Stimulated activated CD8-positive, alpha-beta memory T cell treated with anti-CD3 and anti-CD28 coated beads, Interleukin-15, amount 100 ng/mL, for 4 hours (primary cell): ENCODE measurements at places on chromosomes 11 and 22.

DNA sequence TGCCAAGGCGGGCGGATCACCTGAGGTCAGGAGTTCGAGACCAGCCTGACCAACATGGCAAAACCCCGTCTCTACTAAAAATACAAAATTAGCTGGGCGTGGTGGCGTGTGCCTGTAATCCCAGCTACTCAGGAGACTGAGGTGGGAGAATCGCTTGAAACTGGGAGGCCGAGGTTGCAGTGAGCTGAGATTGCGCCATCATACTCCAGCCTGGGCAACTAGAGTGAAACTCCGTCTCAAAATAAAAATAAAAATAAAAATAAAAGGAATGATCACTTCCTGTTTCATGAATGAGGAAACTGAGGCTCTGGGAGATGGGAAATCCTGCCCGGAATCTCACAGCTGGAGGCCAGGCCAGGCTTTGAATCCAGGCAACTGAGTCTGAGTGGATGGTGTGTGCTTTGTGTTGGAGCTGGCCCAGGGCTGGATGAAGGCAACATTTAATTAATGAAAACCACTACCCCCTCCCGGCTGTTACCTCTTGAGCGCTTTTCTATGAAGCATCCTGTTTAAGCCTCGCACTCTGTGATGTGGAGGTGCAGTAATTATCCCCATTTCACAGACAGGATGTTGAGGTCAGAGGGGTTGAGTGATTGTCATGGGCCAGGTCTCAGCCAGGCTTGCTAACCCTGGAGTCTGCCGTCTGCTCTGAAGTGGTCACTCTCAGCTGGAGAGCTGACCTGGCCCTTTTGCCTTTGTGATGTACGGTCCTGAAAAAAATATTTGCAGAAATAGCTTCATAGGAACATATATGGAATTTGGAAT, 27.8 kb downstream of the LRP5 start:
- no peak for DNase-seq

DNA sequence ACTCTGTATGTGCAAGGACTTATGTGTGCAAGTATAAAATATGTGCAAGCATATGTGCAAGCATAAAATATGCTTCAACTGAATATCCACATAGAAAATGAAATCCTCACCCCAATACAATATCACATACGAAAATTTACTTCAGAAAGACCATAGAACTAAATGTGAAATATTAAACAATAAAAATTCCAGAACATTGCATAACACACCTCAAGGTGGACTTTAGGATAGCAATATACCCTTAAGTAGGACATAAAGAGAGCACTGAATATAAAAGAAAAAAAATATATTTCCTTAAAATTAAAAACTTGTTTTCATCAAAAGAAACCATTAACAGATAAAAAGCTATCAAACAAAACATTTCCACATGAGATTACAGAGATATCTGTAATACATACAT, 67.8 kb downstream of the FCHSD2 start:
- DNase-seq: no peak

DNA sequence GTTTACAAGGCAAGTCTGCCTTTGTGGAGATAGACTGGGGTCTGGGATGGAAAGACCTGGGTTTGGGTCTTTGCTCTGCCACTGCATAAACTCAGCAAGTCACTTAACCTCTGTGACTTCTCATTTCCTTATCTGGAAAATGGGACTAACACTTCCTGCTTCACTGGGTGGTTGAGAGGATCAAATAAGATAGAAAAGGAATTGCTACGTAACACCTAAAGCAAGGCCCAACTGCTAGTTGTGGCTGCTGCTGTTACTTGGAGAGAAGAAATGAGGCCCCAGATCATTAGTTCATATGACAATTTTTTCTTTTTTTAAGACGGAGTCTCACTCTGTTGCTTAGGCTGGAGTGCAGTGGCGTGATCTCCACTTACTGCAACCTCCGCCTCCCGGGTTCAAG, 5.9 kb downstream of the PTPRJ start:
- DNase-seq: no peak

- DNase-seq: no peak
These were observed 6.8 kb upstream of the INSC start for GRCh38 chr11:15107730-15108515.

- no peak for DNase-seq
These were observed 39.2 kb downstream of the HEPHL1 start for GRCh38 chr11:94060401-94060800.

- no peak for DNase-seq
These were observed 1.3 kb upstream of the SC5D start for GRCh38 chr11:121291319-121291718.

GRCh38 chr11:78801161-78801884, 226.7 kb upstream of the NARS2 start:
- no peak for DNase-seq

DNA sequence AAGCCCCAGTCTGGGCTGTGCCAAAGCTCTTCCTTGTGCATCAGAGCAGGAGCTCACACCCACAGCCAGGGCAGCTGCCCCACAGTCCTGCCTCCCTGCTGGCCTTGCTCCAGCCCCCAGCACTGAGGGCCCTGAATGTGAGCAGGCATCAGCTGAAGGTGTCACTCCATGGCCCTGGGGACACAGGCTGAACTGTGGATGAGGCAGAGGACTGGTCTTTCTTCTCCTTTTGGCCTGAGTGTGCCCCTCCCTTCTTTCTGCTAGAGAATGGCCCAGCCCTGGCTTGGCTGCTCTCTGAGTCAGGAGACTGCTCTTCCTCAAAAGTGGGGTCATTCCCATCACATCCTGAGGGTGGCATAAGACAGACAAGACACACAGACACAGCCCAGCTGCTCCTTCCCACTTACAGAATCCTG, 16.2 kb downstream of the OTOG start:
- no peak for DNase-seq

- DNase-seq: no peak
These were observed 3.8 kb upstream of the RFPL2 start for GRCh38 chr22:32208681-32209080.

- DNase-seq: no peak
These were observed 10.5 kb downstream of the SYNGR1 start for GRCh38 chr22:39360242-39360641.

DNA sequence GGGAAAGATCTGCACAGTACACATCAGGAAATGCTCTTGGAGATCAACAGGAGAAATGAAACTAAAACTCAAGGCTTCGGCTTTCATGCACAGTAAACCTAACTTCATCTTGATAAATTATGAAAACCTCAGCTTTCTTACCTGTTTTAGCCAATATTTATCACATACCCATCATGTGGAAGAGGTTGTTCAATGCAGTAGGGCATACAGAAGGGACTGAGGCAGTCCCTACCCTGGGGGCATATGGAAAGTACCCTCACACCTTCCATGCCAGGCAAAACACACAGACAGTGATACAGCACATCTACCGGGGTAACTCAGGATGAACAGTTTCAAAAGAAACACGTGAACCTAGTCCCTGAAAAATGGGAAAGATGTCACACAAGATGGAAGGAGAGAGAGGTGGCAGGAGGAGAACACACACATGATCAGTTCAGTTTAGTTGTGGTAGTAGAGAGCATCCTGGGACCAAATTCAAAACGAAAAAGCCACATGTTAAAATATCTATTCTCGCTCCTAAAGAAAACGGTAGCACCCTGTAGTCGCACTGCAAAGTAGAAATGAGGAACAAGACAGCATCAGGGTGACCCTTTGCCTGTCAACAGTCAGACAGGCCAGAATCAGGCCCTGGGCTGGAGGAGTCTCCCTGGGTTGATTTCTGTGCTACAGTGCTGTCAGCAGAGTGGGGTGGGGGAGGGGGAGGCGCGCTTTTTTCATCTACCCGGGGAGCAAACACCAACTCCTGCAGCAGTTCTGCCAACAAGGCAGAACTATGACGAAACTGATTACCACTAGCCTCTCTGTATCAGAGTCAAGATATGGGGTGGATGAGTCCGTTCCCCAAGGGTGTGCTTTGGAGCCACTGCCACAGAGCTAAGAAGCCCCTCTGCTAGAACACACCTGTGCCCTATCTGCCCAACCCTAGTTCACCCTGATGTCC, 1.3 kb downstream of the HIRA start:
- no peak for DNase-seq

GRCh38 chr11:112835591-112836255, 125.5 kb upstream of the NCAM1 start:
- DNase-seq: no peak
